NCI-H460 (cell line): ENCODE measurements at places on chromosomes 3 and 15.

DNA sequence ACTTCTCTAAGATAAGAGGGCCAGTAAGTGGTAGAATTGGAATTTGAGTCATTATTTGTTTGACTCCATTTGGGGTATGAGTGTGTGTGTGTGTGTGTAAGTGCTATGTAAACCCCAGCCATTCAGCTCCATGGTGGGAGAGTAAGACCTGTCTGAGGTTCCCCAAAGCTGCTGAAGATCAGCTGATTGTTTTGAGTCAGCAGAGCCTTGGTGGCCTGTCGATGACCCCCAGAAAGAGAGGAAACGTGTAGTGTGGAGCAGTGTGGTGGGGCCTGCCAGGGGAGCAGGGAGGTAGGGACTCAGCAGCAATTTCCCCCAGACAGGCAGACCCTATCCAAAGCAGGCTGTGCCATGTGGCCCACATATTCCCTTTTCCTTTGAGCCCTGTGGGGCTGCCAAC is 5.3 kb downstream of the DVL3 start:
- no peak for DNase-seq

- DNase-seq = no peak
These were observed 190.7 kb downstream of the RORA start for GRCh38 chr15:61038387-61038786.

GRCh38 chr3:146903927-146904326 is 298.8 kb upstream of the PLSCR5 start:
- DNase-seq = no peak

DNA sequence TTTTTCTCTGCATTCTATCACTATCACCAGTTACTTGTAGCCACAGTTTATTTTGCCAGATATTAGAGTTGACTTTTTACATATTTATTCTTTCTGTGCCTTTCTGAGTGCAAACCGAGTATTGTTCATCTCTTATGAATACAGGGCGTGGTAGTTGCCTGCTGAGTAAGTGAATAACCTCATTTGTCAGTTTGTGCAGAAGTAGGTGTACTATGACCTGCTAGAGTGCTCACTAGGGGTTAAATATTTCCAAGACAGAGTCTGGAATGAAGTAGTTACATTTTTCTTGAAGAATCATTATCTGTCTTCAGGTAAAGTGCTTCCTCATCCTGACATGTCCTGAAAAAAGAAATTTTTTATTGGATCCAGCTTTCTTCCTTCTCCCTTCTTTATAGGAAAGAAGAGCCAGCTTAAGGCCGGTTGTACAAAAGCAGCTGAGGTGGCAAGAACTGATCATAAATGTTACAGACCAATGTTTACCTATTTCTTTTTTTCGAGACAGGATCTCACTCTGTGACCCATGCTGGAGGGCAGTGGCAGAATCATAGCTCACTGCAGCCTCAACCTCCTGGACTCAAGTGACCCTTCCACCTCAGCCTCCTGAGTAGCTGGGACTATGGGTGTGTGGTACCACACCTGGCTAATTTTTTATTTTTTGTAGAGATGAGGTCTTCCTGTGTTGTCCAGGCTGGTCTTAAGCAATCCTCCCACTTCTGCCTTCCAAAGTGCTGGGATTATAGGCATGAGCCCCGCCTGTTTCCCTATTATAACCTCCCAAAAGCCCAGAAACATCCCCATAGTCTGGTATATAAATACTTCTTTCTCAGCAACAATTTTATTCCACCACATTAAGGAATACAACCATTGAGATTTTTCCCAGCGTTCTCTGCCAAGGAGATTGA is 182.5 kb downstream of the TPRG1 start:
- DNase-seq = no peak

- DNase-seq = no peak
These were observed 32.2 kb upstream of the CDCP1 start for GRCh38 chr3:45178183-45179023.

DNA sequence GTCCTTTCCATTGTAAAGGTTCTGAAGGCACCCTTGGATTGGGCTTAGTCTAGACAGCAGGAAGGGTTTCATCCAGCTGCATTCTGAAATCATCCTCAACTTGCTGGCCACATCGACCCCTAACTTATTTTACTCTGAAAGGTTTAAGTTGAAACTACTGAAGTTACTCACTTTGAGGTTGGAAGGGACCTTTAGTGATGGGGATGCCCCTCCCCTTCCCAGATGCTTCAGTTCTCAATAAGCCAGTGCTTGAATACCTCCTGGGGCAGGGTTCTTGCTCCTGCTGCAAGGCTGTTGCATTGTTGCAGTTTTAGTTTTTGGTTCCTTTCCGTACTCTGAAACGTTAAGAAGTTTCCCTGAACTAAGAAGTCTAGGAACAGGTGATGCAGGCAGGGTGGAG is 26.4 kb downstream of the FGD5 start:
- DNase-seq = no peak

GRCh38 chr15:97691078-97691477 is 269.4 kb upstream of the ARRDC4 start:
- no peak for DNase-seq

GRCh38 chr15:70195587-70196305 is 98.0 kb upstream of the TLE3 start:
- DNase-seq = peak; percentile 51

DNA sequence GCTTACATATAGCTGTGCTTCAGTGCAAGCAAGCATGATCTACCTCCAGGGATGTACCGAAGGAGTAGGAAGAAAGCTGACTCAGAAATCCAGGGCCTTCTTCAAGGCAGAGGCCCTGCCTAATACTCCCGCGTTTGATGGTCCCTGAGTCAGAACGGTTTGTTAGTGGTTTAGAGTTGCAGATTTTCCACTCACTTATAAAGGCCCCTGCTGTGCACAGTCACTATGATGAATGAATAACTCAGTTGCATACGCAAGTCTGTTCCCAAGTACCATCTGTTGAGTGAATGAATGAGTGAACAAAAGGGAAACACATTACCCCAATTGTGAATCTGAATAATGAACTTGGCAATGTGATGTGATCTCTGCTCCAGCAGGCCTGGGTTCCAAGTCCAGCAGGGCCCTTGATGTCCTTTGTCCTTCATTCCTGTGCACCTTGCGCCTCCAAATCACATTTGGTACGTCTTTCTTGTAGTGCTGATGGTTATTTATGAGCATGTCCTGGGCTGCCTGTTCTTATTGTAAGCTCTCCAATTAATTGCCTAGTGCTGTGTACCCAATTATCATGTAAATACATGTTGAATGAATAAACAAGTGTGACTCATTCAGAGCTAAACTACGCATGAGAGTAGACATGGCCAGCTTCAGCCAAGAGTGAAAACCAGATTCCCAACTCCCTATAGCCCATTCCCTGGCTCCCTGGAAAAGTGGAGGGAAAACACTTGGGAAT is 85.3 kb upstream of the LIMD1 start:
- DNase-seq = no peak

GRCh38 chr3:99474776-99475175 is 163.6 kb upstream of the COL8A1 start:
- no peak for DNase-seq

DNA sequence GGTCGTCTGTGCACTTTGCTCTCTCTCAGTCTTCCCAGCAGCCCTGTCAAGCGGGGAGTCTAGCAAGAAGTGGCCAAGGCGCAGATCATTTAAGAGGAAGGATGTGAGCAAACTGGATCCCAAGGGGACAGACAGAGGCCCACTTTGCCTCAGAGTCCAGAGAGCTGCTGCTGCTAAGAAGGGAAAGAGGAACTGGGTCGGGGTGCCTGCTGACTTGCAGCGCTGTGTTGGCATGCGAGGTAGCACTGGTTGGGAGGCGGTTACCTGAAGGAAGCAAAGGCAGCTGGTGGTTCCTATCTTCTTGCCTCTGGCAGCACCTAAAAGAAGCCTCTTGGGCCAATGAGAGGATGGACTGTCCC is 28.1 kb downstream of the SMAD3 start:
- DNase-seq = no peak

DNA sequence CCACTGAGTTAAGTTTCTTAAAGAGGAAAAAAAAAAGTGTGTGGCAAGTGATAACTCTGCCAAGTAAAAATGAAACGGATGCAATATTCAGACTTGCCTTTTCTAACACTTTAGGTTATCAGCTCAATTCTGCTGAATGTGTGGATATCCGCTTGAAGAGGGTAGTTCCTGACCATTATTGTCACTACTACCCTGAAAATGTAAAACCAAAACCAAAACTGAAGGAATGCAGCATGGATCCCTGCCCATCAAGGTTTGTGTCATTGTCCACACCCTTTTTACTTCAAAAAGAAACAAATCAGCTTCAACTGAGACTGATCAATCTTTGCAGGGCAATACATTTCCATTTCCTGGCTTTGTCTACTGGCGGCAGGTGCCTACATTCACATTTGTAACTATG is 236.1 kb downstream of the ADAMTSL3 start:
- DNase-seq = no peak

GRCh38 chr15:59278120-59278519 is 71.5 kb downstream of the LDHAL6B start:
- no peak for DNase-seq

GRCh38 chr15:30041868-30042267 is 40.9 kb upstream of the GOLGA8J start:
- no peak for DNase-seq
